ENCODE measurements at places on chromosomes 3 and 15. TPM values are rescaled to one million over a fixed set of nuclear protein-coding genes. Genes with fewer than 3 reads are reported as not detected.

DNA sequence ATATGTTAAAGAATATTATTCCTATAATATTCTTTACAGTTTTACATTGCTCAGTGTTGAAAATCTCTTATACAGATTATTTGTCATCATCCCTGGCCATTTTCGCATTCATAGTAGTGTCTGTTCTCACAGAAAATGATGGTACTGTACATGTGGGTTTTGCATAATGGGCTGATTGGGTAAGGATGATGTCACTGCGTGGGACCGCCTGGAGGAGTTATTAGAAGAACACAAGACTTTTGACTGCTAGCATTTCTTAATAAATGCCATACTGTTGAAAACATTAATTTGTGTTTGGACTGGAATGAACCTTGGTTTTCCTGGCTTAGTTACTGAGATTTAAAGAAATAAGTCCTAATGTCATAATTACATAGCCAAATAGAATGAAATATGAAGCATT is 20.3 kb downstream of the LRCH3 start:
- no peaks in the 10 kb centered on the region for H3K27me3 ChIP-seq
- peaks cover 8% of the 10 kb centered on the region for H3K4me1 ChIP-seq
- H3K36me3 ChIP-seq = peaks cover 8% of the 10 kb centered on the region
- DNase-seq = no peak
- H3K4me3 ChIP-seq = no peak overlapping the region

FGF7 gene
- total RNA-seq = 0.07 TPM

CEP63 gene
- total RNA-seq = 37.8 TPM

DNA sequence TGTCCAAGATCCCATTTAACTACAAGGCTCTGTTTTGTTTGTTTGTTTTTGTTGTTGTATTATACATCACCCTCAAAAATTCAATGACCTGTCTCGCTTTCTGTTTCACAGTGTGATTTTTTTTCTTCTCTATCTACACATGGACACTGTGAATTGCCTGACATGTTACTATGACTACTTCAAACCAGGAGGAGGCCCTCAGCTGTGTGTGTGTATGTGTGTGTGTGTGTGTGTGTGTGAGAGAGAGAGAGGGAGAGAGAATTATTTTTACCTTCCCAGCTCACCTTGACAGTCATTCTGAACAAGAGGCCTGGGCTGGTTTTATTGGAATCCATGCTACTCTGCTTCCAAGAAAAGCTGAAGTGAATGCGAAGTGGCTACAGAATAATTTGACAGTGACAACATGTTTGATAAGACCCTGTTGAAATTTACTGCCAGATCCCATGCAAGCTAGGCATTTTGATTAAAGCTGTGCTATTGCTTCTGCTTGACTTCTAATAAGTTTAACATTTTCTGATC is 841.4 kb downstream of the NSUN3 start:
- DNase-seq = no peak
- H3K4me1 ChIP-seq = no peaks in the 10 kb centered on the region
- no peak overlapping the region for H3K4me3 ChIP-seq
- no peaks in the 10 kb centered on the region for H3K27me3 ChIP-seq
- H3K36me3 ChIP-seq = no peaks in the 10 kb centered on the region

- peak; percentile 72 for DNase-seq
- H3K27me3 ChIP-seq = peaks cover 7% of the 10 kb centered on the region
- peaks cover 2% of the 10 kb centered on the region for H3K4me1 ChIP-seq
- H3K36me3 ChIP-seq = peaks cover 20% of the 10 kb centered on the region
- H3K4me3 ChIP-seq = peak overlapping the region; percentile 73
These were observed 65.1 kb upstream of the HES1 start for GRCh38 chr3:194070634-194071409.

TTC21A gene
- 7.8 TPM for total RNA-seq

DNA sequence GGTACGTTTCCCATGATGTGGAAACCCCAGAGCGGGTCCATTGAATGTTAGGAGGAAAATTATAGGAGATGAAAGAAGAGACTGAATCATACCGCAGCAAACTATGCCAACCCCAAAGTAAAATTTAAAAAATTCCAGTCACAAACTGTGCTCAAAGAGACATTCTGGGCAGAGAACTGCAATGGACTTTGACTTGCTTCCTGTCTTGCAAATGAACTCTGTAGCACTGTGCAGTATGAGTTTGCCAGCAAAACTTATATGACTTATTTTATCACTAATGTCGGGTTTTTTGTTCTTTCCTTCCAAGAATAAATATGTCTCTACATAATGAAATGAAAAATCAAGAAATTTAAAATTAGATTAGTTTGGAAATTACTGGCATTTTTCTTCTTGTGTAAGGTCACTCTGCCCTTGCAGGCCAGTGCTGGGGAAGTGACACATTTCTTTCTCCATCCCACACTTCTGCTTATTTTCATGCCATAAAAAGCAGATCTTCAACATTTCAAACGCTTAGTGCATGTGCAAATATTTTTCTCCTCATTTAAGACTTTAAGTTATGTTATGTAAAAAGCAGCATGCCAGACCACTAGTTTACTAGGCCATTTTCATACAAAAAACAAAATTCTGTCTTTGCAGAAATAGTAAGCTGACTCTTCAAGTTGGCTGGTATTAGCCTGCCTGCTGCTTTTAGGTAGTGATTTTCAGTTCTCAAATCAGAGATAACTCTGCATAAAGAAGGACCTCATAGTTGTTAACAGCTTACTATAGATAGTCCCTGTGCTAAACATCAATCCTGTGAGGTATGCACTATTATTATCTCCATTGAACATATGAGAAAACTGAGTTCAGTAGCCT is 32.2 kb upstream of the SSR3 start:
- no peak for DNase-seq
- H3K4me1 ChIP-seq = no peaks in the 10 kb centered on the region
- H3K27ac ChIP-seq = no peak overlapping the region
- H3K36me3 ChIP-seq = no peaks in the 10 kb centered on the region
- no peaks in the 10 kb centered on the region for H3K27me3 ChIP-seq

GRCh38 chr15:101495334-101496197 is 6.1 kb upstream of the PCSK6 start:
- H3K36me3 ChIP-seq = peaks cover 4% of the 10 kb centered on the region
- H3K4me1 ChIP-seq = peaks cover 22% of the 10 kb centered on the region
- no peak overlapping the region for H3K4me3 ChIP-seq
- no peak for DNase-seq
- H3K27me3 ChIP-seq = peaks cover 11% of the 10 kb centered on the region

GRCh38 chr3:49609815-49610214 is 55.5 kb downstream of the BSN start:
- H3K4me3 ChIP-seq = no peak overlapping the region
- no peaks in the 10 kb centered on the region for H3K27me3 ChIP-seq
- peaks cover 21% of the 10 kb centered on the region for H3K4me1 ChIP-seq
- H3K36me3 ChIP-seq = peaks cover 11% of the 10 kb centered on the region

TRANK1 gene
- total RNA-seq = 0.51 TPM

- peaks cover 9% of the 10 kb centered on the region for H3K4me1 ChIP-seq
- no peak for DNase-seq
- no peaks in the 10 kb centered on the region for H3K27me3 ChIP-seq
- no peaks in the 10 kb centered on the region for H3K36me3 ChIP-seq
These were observed 90.2 kb downstream of the ANP32A start for GRCh38 chr15:68730471-68730919.

PPP1R14D gene
- total RNA-seq = not detected

DNA sequence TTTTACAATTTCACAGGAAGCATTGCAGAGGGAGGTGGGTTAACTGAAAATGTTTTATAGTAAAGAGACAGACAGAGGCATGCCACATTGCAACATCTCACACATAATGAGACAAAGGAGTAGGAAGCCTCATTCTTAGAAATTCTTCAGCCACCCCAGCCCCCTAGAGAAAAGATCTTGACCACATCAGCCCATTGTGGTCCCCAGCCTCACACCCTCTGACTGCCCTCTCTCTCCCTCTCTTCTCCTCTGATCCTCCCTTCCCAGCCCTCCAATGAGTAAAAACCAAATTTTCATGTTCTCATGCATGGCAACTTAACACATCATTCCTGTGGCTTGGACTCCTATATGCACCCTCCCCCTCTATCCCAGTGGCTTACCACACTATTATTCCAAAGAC is 174.1 kb downstream of the UACA start:
- no peak overlapping the region for H3K4me3 ChIP-seq
- peaks cover 9% of the 10 kb centered on the region for H3K36me3 ChIP-seq
- DNase-seq = no peak
- H3K4me1 ChIP-seq = no peaks in the 10 kb centered on the region
- H3K27me3 ChIP-seq = peaks cover 14% of the 10 kb centered on the region
- no peak overlapping the region for H3K27ac ChIP-seq

- no peak overlapping the region for H3K27ac ChIP-seq
- H3K36me3 ChIP-seq = no peaks in the 10 kb centered on the region
- H3K27me3 ChIP-seq = peaks cover 1% of the 10 kb centered on the region
These were observed 15.3 kb upstream of the SUSD5 start for GRCh38 chr3:33233884-33234283.

GRCh38 chr15:39685999-39686613 is 96.5 kb downstream of the FSIP1 start:
- H3K27ac ChIP-seq = no peak overlapping the region
- DNase-seq = peak; percentile 28
- H3K4me1 ChIP-seq = peaks cover 2% of the 10 kb centered on the region
- no peaks in the 10 kb centered on the region for H3K27me3 ChIP-seq
- H3K36me3 ChIP-seq = no peaks in the 10 kb centered on the region
- H3K4me3 ChIP-seq = no peak overlapping the region

GRCh38 chr3:50435371-50436113 is 67.9 kb downstream of the CACNA2D2 start:
- no peak overlapping the region for H3K4me3 ChIP-seq
- no peak overlapping the region for H3K27ac ChIP-seq
- no peaks in the 10 kb centered on the region for H3K36me3 ChIP-seq
- DNase-seq = no peak
- peaks cover 11% of the 10 kb centered on the region for H3K27me3 ChIP-seq
- H3K4me1 ChIP-seq = peaks cover 17% of the 10 kb centered on the region

DNA sequence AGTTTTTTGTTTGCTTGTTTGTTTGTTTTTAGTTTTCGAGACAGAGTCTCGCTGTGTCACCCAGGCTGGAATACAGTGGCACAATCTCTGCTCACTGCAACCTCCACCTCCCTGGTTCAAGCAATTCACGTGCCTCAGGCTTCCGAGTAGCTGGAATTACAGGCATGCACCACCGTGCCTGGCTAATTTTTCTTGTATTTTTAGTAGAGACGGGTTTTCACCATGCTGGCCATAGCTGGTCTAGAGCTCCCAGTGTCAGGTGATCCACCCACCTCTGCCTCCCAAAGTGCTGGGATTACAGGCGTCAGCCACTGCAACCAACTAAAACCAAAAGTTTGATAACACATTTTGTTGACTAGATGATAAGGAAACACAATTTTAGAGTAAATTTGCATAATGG is 372.7 kb downstream of the FGF12 start:
- no peaks in the 10 kb centered on the region for H3K4me1 ChIP-seq
- no peak overlapping the region for H3K4me3 ChIP-seq
- DNase-seq = no peak
- H3K27ac ChIP-seq = no peak overlapping the region
- no peaks in the 10 kb centered on the region for H3K36me3 ChIP-seq

GRCh38 chr15:63190769-63191649 is 1.6 kb downstream of the RAB8B start:
- DNase-seq = no peak
- H3K27me3 ChIP-seq = peaks cover 7% of the 10 kb centered on the region
- peak overlapping the region; percentile 75 for H3K27ac ChIP-seq
- H3K36me3 ChIP-seq = no peaks in the 10 kb centered on the region
- peak overlapping the region; percentile 94 for H3K4me3 ChIP-seq

DNA sequence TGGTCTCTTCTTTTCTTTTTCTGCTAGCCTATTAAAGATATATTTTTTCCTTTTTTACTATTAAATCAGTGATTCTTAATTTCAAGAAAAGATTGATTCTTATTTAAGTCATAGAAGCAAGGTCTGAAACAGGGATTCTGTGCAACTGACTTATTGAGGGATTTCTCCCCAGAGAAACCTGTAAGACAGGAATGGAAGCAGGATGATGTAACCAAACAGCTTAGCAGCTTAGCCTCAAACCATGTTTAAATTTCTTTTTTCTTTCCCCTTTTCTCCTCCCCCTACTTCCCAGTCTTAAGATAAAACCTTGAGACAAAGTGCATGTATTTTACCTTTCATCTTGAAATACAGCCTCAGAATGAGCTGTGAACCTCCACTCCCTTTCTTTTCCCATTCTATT is 322.8 kb downstream of the NEK10 start:
- H3K27ac ChIP-seq = no peak overlapping the region
- H3K27me3 ChIP-seq = no peaks in the 10 kb centered on the region
- peaks cover 4% of the 10 kb centered on the region for H3K36me3 ChIP-seq
- H3K4me1 ChIP-seq = no peaks in the 10 kb centered on the region
- no peak overlapping the region for H3K4me3 ChIP-seq
- no peak for DNase-seq

SAMMSON gene
- total RNA-seq = not detected

- DNase-seq = no peak
- no peak overlapping the region for H3K27ac ChIP-seq
- no peak overlapping the region for H3K4me3 ChIP-seq
- no peaks in the 10 kb centered on the region for H3K4me1 ChIP-seq
- H3K36me3 ChIP-seq = peaks cover 15% of the 10 kb centered on the region
These were observed 868.4 kb downstream of the DIPK2A start for GRCh38 chr3:144839991-144840390.

- H3K4me1 ChIP-seq = peaks cover 48% of the 10 kb centered on the region
- H3K27me3 ChIP-seq = peaks cover under 1% of the 10 kb centered on the region
- no peak overlapping the region for H3K4me3 ChIP-seq
- no peak for DNase-seq
- no peak overlapping the region for H3K27ac ChIP-seq
These were observed 122.4 kb upstream of the IL12A start for GRCh38 chr3:159866201-159866746.

UTS2B gene
- total RNA-seq = not detected

DNA sequence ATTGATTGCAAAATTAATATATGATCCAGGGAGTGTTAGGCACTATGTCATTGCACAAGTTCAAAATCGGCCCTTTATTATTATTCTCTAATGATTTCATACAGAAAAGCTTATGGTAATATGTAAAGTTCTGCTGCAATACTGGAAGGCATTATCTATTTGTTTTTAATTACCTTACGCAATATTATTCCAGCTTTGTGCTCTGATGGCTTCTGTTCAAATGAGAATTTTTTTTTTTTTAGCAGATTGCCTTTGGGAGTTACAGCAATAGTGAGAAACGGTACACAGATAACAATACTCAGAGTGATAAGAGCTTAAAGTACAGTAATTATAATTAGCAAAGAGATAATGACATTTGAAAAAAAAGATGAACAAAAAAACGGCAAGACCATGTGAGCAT is 602.2 kb upstream of the ALCAM start:
- no peak overlapping the region for H3K27ac ChIP-seq
- no peaks in the 10 kb centered on the region for H3K27me3 ChIP-seq
- H3K4me1 ChIP-seq = no peaks in the 10 kb centered on the region
- no peak for DNase-seq
- no peaks in the 10 kb centered on the region for H3K36me3 ChIP-seq
- H3K4me3 ChIP-seq = no peak overlapping the region

DNA sequence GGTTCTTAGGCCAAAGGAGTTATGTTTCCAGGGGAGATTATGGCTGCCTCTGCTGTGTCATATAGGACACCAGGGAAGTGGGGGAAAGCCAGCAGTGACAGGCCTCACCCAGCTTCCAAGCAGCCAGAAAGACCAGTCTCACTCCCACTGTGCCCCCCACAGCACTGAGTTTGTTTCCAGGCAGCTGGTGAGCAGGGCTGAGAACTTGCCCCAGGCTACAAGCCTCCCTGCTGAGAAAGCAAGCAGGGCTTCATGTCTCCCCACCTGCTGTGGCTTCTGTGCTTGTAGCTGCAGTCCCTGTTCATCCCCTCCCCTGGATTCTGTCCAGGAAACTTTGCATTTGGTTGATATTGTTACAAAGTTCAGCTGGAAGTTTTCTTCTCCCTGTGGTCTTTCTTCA is 376.3 kb downstream of the PDCD6IP start:
- H3K36me3 ChIP-seq = peaks cover 9% of the 10 kb centered on the region
- no peaks in the 10 kb centered on the region for H3K27me3 ChIP-seq
- H3K4me1 ChIP-seq = peaks cover 2% of the 10 kb centered on the region
- DNase-seq = no peak
- no peak overlapping the region for H3K4me3 ChIP-seq
- H3K27ac ChIP-seq = no peak overlapping the region

ATP10A gene
- not detected for total RNA-seq

All from glutamatergic neuron (in vitro differentiated cells).